CD4-positive, alpha-beta T cell treated with Interferon gamma for 1 hour (primary cell): ENCODE measurements at places on chromosomes 1 and 21.

GRCh38 chr1:66182551-66183178 is 351.3 kb upstream of the SGIP1 start:
- DNase-seq, result peak; percentile 12

DNA sequence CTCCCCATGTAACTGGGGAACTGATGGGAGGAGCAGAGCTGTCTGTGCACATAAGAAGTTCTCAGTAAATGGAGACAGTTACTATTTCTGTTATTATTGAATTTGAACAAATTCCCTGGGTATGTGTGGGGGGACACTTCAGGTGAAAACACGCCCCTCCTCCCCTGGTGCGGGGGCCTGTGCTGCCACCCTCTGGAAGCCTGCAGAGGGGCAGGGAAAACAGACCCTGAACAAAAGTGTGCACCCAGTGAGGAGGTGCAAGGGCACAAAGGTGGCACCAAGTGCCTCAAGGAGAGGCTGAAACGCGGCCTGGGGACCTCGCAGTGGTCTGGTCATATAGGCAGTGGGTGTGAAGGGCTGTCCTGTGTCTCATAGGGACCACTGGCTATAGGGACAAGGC is 18.2 kb upstream of the NADK start:
- DNase-seq, result peak; percentile 28

GRCh38 chr1:231796141-231796540 is 169.6 kb downstream of the DISC1 start:
- DNase-seq, result no peak

- DNase-seq, result no peak
Observed at GRCh38 chr1:54854381-54855020, 32.5 kb downstream of the DHCR24 start.

GRCh38 chr1:48776393-48777218 is at the start of gene BEND5:
BEND5 (minus strand) TSS chr1:48776891; CDS start chr1:48776831, 60 bp downstream.
- peak; percentile 68 for DNase-seq

DNA sequence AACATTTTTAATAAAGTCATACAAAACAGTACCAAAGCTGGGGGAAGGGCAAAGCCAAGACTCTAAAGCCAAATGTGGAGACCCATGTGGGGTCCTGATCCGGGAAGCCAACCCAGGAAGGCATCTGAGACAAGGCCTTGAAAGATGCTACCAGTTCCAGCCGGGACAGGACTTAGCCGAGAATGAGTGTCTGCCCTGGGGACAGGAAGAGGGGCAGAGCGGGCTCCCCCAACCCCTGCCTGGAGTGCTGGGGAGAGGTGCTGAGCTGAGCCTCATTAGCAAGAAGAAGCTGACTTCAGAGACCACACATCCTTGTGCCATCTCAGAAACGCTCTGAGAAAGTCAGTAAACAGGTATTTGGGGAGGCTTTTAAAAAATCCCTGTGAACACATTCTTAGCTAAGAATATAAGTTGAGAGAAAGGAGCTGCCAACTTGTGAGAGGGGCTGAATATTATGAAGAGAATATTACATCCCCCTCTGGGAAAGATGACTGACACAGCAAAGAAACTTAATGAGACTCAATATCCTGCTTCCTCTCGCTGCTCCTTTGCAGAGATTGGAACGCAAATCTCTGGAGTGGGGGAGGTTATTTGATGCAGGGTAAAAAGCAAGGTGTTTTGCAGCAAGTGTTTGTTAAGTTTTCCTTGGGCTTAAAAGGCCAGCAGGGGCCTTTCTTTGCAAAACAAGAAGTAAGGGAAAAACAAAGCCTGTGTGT is 103.3 kb upstream of the KCND3 start:
- no peak for DNase-seq

GRCh38 chr1:96416111-96416595 is 305.4 kb upstream of the PTBP2 start:
- no peak for DNase-seq

DNA sequence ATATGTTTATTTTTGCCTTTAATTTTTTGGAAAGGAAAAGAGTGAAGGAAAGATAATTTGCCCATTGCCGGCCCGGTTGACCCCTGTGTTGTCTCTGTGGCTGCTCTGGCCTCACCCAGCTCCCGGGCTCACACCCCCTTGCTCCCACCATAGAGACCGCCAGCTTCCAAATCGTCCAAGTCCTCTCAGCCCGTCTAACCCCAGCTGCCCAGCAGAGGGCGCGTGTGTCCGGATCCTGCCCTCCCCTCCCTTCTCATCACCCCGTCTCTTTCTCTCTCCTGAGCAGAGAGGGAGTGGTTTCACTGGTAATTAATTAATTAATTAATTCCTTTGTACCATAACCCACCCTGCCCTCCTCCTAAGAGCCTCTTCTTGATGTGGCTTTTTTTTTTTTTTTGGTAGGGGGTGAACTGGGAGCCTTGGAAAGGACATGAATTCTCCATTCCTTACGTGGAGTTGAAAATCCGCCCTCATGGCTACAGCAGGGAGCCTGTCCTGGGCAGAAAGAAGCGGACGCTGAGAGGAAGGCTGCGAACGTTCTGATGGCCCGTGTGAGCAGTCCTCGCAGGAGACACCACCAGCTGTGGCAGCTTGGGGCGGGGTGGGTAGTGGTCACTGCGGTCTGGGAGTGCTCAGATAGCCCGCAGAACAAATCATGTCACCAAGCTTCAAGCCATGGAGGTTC is 45.9 kb downstream of the KIAA0040 start:
- peak; percentile 51 for DNase-seq

DNA sequence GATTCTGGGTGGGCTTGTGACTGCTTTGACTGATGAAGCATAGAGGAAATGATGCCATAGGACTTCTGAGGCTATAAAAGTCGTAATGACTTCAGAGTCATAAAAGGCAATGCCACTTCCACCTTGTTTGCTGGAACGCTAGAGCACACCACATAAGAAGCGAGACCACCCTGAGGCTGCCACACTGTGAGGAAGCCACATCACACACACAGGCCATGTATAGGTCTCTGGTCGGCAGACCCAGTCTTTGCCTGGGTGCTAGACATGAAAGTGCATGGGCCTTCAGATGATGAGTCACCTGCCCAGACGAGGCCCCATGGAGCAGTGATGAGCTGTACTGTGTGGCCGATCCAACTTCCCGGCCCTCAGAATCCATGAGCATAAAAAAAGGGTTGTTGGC is 14.2 kb upstream of the KANK4 start:
- DNase-seq, result no peak

GRCh38 chr1:11494771-11495170 is 15.8 kb downstream of the DISP3 start:
- no peak for DNase-seq
